AG20443 (cell line): ENCODE measurements at places on chromosomes 1 and 21.

- DNase-seq: no peak
These were observed 47.4 kb downstream of the PTPRC start for GRCh38 chr1:198686069-198686728.

DNA sequence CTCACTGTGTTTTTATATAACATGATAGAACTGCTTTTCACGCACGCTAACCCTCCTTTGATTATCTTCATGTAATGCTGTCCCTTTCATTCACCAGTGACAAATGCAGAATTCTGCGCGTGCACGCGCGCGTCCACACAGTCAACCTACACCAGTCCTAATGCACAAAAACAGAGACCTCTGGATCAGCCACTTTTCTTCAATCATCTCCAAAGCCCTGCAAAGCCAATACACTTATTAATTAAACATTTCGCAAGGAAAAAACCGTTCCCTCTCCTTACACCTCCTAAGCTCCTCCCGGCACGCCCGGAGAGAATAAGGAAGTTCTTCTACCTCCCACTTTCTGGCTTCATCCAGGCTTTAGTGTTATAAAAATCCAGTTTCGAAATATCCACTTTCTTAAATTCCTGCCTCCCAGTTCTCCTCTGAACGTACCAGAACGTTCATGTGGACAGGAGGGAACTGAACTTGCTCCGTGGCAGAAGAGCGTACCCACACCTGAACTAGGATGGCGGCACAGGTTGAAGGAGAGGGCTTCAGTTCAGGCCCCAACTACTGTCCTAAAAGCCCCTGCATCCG lies 4.6 kb downstream of the LMX1A start:
- DNase-seq: no peak

DNA sequence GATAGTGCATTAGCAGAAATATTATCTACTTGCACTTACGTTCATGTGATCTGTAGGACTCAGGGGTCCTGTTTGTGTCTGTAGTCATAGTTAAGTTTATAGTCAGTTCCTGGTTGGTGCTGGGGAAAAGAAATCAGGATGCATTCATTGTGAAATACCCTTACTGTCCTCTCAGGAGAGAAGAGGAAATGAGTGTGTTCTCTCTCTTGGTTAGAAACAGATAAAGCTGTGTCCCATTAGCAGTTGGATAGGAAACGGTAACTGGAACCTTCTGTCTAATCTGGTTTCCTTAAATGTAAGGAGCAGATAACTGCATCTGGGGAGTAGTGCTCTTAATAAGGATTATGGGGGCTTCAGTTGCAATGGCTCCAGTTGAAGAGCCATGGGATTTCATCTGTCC lies 8.9 kb downstream of the SDCCAG8 start:
- DNase-seq: peak; percentile 34

DNA sequence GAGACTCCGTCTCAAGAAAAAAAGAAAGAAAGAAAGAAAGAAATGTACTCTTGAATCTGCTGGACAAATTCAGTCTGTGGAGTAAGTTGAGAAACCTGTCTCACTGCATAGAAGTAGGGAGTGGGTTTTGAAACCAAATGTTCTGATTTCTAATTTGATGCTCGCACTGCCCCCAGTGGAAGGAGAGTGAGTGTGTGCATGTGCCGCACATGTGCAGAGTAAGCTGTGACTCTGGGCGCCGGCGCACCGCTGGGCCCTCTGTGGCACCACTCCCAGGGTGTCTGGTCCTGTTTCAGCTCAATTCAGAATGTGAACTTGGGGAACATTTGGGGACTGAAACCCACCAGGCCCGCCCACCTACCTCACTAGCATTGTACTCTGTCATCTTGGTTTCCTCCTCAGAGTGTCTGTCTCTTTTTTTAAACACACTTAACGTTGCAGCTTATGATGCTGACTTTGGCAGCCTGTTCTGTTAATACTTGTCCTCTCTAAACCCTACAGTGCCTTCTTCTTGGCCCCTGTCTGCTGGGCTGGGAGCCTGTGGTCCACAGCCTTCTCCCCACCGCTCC lies 104.6 kb downstream of the CACNA1E start:
- peak; percentile 18 for DNase-seq

GRCh38 chr1:63548877-63549276 lies 25.6 kb downstream of the EFCAB7 start:
- DNase-seq: no peak

DNA sequence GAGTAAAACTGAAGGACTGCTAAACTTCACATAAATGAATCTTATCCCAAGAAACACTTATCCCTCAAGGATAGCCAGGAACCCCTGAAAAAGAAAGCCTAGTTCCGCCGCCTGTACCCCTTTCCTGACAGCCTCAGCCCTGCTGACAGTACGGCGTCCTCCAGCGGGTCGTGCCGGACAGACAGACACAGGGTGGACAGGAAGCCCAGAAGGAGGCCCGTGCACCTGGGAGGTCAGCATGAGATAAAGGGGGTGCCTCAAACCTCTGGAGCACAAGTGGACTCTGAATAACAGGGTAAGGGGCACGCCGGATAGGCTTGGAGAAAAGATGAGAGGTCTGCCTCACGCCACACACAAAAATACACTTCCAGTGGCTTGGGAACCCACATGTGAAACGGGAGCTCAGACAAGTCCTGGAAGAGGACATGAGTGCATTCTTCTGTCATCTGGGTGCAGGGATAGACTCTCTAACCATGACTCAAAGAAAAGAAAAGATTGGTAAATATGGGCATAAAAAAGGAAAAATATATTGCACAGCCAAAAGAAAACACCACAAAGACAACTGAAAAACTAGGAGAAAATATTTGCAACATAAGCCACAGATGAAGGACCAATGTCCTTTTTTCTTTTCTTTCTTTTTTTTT lies 17.3 kb upstream of the ADARB1 start:
- peak; percentile 48 for DNase-seq

GRCh38 chr1:115240297-115240696 lies 97.8 kb downstream of the NGF start:
- DNase-seq: no peak

GRCh38 chr1:248850536-248851251 lies 8.2 kb downstream of the ZNF692 start:
- DNase-seq: no peak

- peak; percentile 84 for DNase-seq
These were observed 15.8 kb downstream of the TCP10L start for GRCh38 chr21:32569261-32570230.

- peak; percentile 94 for DNase-seq
These were observed at the start of gene ROR1 for GRCh38 chr1:63773815-63774616. Gene ROR1, plus strand, starts transcription at chr1:63774017.

DNA sequence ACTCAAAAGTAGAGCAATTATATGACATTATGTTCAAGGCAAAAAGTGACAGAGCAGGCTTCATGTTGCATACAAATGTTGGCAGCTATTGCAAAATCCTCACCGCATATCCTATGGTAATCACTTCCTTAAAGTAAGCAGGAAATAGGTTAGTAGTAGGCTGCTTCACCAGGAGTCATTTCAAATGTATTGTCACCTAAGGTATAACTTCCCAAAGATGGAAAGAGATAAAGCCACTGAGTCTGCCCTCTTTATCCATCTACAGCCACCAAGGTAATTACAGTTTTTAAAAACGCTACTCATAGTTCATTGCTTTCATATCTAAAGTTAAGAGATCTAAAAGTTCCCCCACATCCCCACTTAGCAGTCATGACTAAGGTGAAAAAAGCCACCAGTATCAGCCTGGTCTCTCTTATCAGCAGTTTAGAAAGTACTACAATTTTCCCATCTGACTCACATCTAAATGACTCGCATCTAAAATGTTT lies 31.6 kb upstream of the UBE2U start:
- DNase-seq: no peak

DNA sequence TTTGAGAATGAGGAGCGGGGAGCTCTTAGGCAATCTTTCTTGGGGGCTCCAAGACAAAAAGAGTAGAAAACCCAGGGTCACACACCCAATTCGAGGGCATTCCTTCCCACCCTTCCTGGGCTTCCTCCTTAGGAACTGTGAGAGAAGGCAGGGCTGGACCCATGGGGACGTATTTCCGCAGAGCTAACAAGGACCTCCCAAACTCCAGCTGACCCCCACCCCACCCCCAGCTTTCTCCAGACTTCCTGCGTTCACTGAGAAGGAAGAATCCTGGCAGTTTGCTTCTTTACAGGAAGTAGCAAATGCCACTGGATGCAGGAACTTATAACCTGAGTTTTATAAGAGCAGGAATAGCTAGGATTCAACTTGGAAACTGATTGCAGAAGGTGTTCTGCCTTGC lies 2.7 kb upstream of the LHX9 start:
- DNase-seq: no peak

GRCh38 chr1:67955591-67955990 lies 94.8 kb downstream of the DIRAS3 start:
- no peak for DNase-seq

- no peak for DNase-seq
These were observed 181.8 kb upstream of the ADGRL4 start for GRCh38 chr1:79188337-79188736.

- DNase-seq: no peak
These were observed 36.1 kb downstream of the NTPCR start for GRCh38 chr1:232986527-232986922.

GRCh38 chr1:214441119-214441518 lies 110.3 kb downstream of the PTPN14 start:
- DNase-seq: no peak

- no peak for DNase-seq
These were observed 128.3 kb downstream of the TMEM53 start for GRCh38 chr1:44545961-44546360.

DNA sequence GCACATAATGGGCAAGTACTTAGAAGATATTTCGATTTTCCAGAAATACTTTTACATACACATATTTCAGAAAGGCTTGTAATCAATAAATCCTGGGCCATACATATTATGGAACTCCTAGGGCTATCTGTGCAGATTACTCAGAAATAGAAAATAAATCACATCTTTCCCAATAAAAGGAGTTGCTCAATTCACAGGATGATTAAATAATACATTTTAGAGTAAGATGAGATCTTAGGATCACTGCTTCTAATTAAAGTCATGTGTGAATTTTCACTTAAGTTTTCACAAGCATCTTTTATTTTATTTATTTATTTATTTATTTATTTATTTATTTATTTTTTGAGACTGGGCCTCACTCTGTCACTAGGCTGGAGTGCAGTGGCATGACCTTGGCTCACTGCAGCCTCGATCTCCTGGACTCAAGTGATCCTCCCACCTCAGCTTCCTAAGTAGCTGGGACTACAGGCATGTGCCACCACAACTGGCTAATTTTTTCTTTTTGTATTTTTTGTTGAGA lies 144.2 kb downstream of the HIVEP3 start:
- DNase-seq: no peak

DNA sequence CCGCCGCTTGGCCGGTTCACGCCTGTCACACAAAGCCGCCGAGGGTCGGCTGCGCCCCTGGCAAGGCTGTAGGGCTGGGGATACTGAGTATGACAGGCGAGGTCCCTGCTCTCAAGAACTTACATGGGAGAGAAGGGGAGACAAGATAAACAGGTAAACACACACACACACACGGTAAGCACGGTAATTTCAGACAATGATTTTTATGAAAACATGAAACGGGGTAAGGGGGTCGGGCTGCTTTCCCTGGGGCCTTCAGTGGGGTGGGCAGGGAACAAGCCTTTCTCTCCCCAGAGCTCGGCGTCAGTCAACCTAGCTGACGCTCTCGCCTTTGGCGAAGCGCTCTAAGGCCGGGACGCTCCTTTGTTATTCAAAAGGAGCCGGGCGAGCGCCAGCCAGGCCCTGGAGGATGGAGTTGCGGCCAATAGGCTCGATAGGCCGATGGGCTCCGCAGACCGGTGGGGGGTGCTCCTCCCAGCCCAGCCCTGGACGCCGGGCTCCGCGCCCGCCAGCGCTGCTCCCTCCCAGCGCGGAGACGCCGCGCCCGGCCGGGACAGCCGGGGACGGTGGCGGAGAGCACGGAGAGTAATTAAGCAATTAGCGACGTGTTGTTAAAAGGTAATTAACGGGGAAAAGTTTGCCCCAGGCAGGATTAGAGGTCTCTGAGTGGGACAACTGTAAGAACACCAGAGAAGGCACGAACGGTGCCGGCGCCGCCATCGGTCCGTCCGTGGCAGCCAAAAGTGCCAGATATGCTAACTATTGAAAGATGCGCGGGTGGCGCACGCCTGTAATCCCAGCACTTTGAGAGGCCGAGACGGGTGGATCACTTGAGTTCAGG lies 950 bp upstream of the INKA2 start:
- DNase-seq: peak; percentile 87

DNA sequence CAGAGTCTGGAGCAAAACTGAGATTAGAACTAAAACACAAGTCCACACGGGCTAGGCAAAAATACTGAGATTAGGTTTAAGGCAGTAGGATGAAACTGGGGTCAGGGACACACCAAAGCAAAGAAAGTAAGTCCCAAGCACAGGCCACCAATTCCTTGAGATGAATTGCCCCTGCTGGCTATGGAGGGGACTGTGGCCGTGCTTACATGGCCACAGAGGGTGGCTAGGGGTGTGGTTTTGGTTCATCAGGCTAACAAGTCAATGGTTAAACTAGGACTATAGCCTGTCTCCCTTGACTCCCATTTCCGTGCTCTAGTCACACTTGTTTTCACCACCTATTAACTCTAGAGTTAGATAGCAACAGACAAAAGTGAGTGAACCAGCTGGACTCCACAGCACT lies 394.8 kb downstream of the PBX1 start:
- DNase-seq: no peak

- peak; percentile 90 for DNase-seq
These were observed 153.8 kb upstream of the FGGY start for GRCh38 chr1:59143133-59143487.

GRCh38 chr1:224170748-224171478 lies 12.1 kb upstream of the DEGS1 start:
- peak; percentile 43 for DNase-seq

- DNase-seq: no peak
These were observed 86.8 kb downstream of the GDAP2 start for GRCh38 chr1:117842408-117843170.

DNA sequence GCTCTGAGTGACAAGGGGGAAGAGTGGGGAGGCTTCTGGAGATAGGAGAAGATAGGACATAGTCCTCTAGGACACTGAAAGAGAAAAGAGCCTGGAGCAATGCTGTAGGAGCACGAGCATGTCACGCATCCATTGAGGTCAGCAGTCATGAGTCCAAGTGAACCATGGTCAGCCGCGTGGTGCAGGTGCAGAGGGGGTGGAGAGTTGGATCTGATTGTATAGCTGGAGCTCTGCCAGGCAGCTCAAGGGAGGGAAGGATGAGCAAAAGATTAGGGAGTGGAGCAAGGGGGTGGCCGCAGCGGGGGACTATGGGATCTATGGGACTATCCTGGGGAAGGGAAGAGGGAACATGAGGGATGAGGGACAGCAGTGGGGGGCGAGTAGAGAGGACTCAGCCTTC lies 14.0 kb downstream of the PADI1 start:
- no peak for DNase-seq
